Retinal pigment epithelial cell (primary cell): ENCODE measurements at places on chromosomes 12 and 14.

DNA sequence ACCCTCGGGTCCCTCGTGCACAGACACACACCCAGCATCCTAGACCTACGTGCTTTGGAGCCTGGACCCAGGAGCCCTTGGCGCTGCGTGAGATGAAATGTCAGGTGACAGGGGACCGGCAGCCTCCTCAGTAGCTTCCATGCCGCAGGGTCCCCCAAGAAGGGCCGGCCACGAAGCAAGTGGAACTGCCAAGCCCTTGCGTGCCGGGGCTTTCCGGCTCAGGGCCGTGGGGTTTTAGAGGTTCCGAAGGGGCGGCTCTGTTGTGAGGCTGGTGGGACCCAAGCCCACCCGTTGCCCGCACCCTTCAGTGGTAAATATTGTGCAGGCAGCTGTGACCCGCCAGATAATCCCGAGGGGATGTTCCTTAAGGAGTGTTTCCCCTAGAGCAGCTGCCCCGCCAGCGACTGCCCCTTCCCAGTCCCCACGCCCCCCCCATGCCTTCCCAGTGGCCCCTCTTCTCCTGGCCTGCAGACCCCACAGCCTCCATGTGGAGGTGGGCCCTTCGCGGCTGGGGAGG, 133.7 kb downstream of the ADGRD1 start:
- DNase-seq = no peak

- no peak for DNase-seq
Measured at GRCh38 chr12:88381466-88381865, 198.8 kb downstream of the KITLG start.

GRCh38 chr12:2180737-2181082, 127.9 kb downstream of the CACNA1C start:
- no peak for DNase-seq

DNA sequence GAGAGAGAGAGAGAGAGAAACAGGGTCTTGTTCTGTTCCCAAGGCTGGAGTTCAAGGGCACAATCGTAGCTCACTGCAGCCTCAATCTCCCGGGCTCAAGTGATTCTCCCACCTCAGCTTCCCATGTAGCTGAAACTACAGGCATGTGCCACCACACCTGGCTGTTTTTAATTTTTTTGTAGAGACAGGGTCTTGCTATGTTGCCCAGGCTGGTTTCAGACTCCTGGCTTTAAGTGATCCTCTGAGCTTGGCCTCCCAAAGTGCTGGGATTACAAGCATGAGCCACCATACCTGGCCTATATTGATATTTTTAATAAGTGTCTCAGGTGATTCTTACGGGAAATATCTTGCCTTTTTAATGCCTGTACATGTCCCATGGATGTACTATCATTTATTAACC, 50.9 kb upstream of the STON2 start:
- DNase-seq = no peak

GRCh38 chr14:105908481-105908911, 382.1 kb downstream of the TMEM121 start:
- DNase-seq = no peak

GRCh38 chr12:40648519-40648918, 43.7 kb upstream of the CNTN1 start:
- DNase-seq = no peak

- no peak for DNase-seq
Measured at GRCh38 chr12:122042910-122043309, 21.2 kb downstream of the BCL7A start.

GRCh38 chr14:98269533-98269932, 1002.5 kb downstream of the BCL11B start:
- DNase-seq = no peak

- DNase-seq = peak; percentile 87
Measured at GRCh38 chr14:71206766-71207371, 299.6 kb downstream of the PCNX1 start.

DNA sequence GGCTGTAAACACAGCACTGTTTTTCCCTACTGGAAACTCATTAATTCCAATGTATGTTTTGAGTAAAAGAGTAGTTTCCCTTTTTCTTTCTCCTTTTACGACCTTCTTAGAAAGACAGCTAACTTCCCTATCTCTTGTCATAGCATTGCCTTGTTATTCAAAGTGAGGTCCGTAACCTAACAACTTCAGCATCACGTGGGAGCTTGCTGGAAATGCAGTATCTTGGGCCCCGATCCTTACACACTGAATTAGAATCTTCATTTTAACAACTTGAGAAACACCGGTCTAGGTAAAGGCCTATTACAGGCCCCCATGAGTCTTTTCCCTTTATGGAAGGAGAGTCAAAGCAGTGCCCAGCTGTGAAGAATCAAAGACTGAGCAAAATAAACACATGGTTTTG, 230.7 kb upstream of the PRKD1 start:
- no peak for DNase-seq

DNA sequence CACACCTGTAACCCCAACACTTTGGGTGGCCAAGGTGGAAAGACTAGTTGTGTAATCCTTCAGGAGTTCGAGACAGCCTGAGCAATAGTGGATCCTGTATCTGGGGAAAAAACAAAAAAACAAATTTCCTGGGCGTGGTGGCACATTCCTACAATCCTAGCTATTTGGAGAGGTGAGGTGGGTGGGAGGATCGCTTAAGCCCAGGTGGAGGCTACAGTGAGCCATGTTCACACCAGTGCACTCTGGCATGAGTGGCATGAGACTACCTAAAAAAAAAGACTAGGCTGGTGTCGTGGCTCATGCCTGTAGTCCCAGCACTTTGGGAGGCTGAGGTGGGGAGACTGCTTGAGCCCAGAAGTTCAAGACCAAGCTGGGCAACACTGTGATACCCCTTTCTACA, 17.2 kb downstream of the PTGES3 start:
- DNase-seq = no peak

DNA sequence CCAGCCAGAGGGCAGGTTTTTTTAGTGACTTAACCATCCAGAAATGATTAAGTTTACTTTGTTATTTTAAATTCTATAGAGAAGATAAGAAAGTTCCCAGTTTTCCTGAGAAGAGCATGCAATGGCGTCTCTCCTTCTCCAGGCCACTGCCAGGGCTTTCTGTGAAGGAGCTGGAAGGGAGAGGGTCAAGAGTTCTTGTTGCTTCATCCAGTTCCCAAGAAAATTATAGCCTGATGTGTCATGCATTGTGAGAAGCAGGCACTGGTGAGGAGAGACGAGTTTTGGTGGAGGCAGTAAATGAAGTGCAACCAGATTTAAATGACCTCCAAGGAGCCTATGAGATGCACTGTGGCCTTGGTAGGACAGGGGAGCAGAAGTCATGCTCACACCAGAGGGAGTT, 14.2 kb downstream of the ELK3 start:
- no peak for DNase-seq

DNA sequence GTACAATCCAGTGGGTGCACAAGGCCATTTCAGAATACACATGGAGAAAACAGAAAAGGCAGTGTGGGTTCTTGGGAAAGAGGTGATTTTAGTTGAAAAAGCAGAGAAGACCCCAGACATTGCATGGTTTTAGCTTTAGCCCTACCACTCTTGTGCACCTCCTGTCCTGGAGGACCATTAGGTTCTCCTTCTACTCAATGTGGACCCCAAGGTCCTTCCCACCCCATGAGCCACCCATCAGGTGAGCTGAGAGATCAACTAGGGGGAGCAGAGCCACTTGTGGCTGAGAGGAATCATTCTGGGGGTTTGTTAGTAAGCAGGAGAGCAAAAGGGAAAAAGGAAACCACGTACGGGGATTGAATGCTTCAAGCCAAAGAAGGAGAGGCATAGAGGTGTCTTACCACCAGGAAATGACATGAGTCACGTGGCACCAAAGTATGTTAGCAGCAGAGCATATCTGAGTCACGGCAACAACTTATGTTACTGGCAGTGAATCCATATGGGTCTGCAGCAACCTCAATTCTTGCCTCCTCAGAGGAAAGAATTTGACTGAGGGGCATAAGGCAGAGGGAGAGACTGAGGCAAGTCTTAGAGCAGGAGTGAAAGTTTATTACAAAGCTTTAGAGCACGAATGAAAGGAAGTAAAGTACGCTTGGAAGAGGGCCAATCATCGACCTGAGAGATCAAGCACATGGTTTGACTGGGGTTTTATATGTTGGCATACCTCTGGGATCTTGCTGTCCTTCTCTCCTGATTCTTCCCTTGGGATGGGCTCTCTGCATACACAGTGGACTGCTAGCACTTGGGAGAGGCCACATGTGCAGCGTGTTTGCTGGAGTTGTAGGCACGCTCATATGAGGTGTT, 73.9 kb downstream of the HSD17B6 start:
- no peak for DNase-seq

DNA sequence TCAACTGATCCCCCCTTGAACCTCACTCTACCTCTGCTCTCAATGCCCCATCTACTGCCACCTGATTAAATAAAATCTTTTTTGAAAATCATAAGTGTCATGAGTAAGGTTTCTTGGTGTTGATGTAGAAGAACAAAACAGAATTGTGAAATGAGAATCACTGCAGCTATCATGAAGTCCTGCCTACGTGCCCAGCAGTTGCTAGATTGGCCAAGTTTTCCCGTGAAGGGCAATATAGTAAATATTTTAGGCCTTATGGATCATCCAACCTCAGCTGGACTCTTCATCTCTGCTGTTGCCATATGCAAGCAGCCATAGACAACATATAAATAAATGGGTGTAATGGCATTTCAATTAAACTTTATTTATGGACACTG, 5.2 kb upstream of the OAS3 start:
- no peak for DNase-seq

DNA sequence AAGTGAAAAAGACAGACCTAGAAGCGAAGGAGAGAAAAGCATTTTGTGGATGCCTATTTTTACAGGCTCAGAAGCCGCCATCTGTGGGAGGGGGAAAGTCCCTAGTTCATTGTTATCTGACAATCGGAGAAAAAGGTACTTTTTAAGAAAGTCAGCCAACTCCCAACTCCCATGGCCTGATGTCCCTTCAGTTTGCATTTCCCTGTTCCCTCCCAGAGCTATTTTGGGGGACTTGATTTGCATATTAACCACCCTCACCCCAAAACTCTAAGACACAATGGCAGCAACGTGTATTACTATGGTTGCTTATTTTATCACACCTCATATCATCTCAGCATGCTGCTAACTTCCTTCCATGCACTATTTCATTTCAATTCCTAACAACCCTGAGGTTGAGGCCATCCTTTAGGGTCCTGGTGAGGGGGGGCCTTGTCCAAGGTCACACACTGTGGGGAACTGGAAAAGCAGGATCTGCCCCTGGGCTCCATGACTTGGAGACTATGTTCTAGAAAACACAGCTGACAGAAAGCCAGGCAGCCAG, 18.7 kb downstream of the HVCN1 start:
- no peak for DNase-seq

- DNase-seq = no peak
Measured at GRCh38 chr12:90630006-90630405, 325.0 kb downstream of the CCER1 start.

- DNase-seq = no peak
Measured at GRCh38 chr14:51207621-51208020, 32.4 kb upstream of the TMX1 start.

DNA sequence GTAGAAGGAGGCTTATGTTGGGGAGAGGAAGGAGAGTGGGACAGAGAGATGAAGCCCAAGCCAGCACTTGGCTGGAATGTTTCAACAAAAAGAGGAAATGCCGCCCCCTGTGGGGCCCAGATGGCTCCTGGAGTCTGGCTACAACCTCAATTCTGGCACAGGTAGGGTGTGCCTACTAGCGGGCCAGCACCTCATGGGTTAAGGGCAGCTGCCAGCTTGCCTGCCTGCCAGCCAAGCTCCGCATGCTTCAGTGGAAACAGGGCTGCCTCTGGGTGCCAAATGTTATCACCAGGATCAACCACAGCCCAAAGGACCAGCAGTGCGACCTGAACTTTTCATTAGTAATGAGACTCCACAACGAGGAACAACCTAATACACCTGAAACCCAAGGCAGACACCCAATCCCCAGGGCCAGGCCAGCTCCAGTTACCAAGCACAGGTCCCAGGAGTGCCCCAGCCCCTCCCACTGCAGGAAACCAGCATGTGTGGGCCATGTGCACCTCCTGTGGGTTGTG, 11.3 kb downstream of the RAB15 start:
- no peak for DNase-seq

GRCh38 chr14:38329246-38329645, 73.4 kb upstream of the CLEC14A start:
- DNase-seq = no peak

DNA sequence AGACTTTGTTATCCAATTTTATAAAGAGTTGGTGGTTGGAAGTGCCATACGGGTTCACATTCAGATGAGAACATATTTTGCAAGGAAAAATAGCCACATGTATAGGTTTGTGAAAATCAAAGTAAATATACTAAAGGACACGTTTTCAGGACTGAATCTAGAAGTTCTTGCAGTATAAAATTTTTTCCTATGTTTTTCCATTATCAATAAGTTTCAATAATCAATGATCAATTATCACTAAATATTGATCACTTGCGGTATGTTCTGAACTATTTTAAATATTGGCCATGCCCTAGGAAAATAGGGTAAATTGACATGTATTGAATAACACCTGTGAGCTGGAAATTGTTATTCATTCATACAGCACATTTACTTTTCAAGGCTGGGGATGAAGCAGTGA, 25.9 kb downstream of the ALG10B start:
- DNase-seq = no peak

- DNase-seq = no peak
Measured at GRCh38 chr12:54294152-54294952, 6.5 kb downstream of the NFE2 start.

- DNase-seq = peak; percentile 11
Measured at GRCh38 chr14:95701846-95702221, 12.1 kb downstream of the TCL1A start.

DNA sequence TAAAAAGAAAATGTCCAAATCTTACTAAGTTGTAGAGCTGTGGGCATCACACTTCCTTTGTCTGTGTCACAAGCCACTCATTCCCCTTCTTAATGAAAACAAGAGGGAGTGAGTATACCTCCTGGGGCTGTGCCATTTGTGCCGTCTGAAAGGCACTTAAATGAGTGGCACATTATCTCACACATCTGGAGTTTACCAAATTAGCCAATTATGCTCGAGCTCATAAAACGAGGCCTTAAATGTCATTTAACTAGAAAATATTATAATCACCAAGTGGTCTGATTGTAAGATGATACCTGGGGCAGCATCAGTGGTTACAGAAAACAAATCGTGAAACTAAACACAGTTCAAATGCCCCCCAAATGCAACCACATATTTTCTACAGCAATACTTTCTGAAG, 146.1 kb downstream of the PAX9 start:
- DNase-seq = no peak

DNA sequence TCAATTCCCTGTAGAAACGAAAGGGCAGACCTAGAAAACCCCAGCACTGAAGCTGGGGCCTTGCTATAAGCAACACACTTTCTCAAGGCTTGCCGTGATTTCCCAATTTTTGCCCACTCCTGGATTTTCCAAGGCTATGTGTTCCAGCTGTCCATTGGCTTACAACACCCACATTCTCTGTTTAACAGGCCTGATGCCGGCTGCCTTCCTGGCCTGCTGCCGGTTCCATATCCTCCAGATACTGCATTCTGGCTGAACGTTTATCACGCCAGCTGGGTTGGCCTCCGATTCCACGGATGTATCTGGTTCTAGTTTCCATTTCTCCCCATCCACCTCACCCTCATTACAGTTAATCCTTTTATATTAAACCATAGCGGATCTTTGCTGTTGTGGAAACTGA, 2.0 kb upstream of the PCNX1 start:
- no peak for DNase-seq
